Kidney epithelial cell (primary cell): ENCODE measurements at places on chromosomes 3 and 15. TPM values are rescaled to one million over a fixed set of nuclear protein-coding genes. Genes with fewer than 3 reads are reported as not detected.

- no peak for DNase-seq
These were observed 214.4 kb downstream of the PCCB start for GRCh38 chr3:136464502-136464901.

- DNase-seq: no peak
These were observed 151.0 kb downstream of the CHSY1 start for GRCh38 chr15:101100593-101101442.

GRCh38 chr3:156808025-156808424, 18.1 kb upstream of the LEKR1 start:
- no peak for DNase-seq

CPLX3 gene
- total RNA-seq: not detected in 2 replicates

FSIP1 gene
- 0.62 and 0.71 TPM in 2 replicates for total RNA-seq

DNA sequence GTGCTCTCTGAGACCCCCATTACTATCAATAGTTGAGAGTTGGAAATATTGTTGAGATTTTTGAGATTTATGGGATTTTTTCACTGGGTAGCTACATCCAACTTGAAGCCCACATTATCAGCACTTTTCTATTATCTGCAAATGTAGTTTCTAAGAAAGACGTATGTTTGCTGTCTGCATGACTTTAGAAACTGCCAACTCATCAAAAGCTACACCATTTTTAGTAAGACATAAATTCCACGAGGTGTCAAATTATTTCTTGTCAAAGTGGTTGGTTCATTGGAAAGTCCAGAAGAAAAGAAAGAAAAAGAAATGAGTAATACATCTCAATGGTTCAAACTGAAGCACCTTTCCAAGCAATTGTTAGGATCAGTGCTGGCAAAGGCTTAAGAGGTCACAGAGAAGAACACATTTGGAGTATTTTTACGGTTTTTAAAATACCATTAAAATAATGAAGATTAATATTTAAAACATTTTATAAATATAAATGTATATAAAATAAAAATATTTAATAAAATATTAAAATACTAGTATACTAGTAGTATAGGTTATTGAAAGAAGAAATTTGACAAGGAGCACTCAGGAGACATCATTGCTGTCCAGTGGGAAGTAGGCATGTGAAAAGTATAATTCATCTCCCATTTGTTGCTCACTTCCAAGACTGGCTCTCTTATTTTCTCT, 463.5 kb downstream of the TAFA4 start:
- no peak for DNase-seq

DNA sequence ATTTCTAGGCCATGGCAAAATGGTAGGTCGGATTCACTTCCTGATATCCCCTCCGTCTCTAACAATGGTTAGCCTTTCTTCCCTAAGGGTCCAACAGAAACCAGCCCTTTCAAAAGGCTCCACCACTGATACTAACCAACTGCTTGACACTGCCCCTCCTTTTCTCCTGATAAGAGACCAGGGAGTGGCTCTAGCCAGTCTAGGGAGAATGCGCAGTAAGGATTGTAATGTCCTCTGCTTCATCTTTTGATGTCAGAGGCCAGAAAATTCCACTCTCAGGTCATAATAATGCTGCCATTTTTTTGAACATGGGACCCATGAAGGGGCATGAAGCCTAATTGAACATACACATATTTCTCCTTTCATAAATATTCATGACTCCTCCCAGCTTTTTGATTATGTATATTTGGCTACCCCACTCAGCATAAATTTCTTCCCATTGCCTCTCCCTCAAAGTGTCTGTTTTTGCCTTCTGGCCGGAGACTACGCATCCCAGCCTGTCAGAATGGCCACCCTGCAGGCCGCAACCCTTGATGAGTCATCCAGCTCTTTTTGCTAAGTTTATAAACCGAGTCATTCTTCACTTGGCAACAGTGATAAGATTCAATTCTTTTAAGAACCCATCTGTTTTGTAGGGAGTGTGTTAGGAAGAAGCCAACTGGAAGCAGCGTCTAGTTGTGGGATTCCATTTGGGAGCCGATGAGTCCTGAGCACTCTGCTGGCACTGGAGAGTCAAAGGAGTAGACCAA, 189.0 kb upstream of the MCTP2 start:
- DNase-seq: no peak

GRCh38 chr15:88664151-88664778, 25.4 kb downstream of the ISG20 start:
- DNase-seq: no peak

GABRR3 gene
- not detected in 2 replicates for total RNA-seq

DNA sequence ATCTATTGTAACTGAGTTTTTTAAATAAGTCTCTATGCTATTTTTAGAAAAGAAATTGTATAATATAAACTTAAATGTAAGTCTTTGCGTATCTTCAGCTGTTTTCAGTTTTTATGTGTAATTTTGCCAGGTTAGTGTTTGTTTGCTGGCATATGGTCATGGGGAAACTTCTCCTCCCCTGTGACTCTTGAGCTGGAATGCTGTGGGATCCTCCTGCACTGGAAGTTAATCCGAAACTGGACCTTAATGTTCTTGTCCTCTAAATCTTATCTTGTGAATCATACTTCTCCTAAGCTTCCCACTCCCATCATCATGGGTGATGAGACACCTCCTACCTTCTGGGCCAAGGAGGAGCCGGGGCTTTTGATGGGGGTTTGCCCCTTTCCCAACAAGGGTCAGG, 52.4 kb upstream of the CHST2 start:
- DNase-seq: no peak

DNA sequence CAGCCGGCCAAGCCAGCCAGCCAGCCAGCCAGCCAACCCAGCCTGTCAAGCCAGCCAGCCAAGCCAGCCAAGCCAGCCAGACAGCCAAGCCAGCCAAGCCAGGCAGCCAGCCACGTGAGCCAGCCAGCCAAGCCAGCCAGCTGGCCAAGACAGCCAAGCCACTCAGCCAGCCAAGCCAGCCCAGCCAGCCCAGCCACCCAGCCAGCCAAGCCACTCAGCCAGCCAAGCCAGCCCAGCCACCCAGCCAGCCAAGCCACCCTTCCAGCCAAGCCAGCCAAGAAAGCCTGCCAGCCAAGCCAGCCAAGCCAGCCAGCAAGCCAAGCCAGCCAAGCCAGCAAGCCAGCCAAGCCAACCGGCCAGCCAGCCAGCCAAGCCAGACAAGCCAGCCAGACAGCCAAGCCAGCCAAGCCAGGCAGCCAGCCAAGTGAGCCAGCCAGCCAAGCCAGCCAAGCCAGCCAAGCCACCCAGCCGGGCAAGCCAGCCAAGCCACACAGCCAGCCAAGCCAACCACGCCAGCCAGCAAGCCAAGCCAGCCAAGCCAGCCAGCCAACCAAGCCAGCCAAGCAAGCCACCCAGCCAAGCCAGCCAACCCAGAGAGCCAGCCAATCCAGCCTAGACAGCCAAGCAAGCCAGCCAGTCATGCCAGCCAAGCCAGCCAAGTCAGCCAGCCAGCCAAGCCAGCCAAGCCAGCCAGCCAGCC, 199.5 kb downstream of the GOLGA6L6 start:
- no peak for DNase-seq

- DNase-seq: no peak
These were observed 604 bp downstream of the CCPG1 start for GRCh38 chr15:55407498-55408011.

- no peak for DNase-seq
These were observed 22.1 kb downstream of the RAB8B start for GRCh38 chr15:63211549-63211948.

DNA sequence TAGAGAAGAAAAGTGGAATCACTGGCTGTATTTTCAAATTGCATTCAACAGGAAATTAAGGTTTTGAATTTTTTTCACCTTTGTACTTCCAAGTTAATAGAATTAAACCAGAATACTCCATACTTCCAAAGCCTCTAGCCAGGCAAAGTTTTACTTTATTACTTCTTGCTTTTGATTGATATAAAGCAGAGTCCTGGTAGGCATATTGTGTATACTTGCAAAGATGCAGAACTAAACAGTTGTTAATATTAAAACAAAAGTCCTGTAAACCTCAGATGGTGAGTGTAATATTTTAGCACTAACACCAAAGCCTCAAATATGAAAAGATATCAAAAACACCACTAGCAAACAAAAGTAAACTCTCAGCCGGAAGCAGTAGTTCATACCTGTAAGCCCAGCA, 107.2 kb upstream of the C2CD4B start:
- no peak for DNase-seq

GRCh38 chr3:61571516-61572336, 10.4 kb downstream of the PTPRG start:
- no peak for DNase-seq

SLC27A2 gene
- 7.8 and 7.9 TPM in 2 replicates for total RNA-seq

DNA sequence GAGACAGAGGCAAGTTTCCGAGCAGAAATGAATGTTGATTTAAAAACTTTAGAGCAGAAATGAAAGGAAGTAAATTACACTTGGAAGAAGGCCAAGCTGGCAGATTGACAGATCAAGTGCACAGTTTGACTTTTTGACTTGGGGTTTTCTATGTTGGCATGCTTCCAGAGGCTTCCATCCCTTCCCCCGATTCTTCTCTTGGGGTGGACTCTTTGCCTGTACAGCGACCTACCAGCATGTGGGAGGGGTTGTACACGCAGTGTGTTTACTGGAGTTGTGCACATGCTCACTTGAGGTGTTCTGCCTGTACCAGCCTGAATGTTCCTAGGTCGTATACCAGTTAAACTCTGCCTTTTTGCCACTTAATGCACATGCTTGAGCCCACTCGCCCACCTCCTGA, 701.5 kb upstream of the GBE1 start:
- DNase-seq: no peak

GRCh38 chr15:68310804-68311463, 33.4 kb downstream of the FEM1B start:
- no peak for DNase-seq

DNA sequence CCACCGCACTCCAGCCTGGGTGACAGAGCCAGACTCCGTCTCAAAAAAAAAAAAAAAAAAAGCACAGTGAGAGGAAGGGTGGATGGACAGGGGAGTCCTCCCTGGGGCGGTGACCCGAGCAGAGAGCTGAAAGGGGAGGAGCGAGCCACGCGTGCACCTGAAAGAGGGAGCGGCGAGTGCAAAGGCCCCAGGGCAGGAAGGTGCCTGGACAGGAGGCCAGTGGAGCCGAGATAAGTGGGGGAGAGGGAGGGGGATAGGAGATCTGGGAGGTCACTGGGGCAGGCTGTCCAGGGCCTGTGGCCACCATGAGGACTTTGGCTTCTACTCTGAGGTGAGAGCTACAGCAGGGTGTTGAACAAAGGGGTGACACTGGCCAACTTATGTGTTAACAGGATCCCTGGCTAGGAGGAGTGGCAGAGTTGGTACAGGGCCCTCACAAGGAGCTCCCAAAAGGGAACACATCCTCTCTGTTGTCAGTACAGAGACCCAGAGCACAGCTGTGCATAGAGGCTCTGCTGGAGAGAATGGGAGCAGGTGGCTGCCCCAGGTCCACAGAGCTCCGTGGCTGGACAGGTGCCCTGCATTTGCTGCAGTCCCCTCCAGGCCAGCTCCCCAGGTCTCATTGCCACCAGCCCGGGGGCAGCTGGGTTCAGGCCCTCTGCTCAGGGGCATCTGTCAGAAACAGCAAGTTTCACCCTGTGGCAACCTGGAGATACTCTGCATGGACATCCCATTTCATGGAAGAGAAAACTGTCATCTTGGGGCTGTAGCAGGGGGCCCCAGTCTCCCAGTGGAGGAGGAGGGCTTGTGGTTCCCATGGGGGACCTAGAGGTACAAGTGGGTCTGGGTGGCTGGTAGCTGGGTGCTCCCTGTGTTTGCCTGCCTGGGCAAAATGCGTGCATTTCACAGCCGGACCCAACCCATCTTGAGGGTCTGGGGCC, 28.5 kb downstream of the FBLN2 start:
- DNase-seq: no peak

- DNase-seq: no peak
These were observed 26.2 kb upstream of the LRRC3B start for GRCh38 chr3:26596335-26596734.

HIGD2B gene
- total RNA-seq: not detected in 2 replicates

RTP1 gene
- not detected in 2 replicates for total RNA-seq

SAXO2 gene
- 0.79 and 0.96 TPM in 2 replicates for total RNA-seq

DNA sequence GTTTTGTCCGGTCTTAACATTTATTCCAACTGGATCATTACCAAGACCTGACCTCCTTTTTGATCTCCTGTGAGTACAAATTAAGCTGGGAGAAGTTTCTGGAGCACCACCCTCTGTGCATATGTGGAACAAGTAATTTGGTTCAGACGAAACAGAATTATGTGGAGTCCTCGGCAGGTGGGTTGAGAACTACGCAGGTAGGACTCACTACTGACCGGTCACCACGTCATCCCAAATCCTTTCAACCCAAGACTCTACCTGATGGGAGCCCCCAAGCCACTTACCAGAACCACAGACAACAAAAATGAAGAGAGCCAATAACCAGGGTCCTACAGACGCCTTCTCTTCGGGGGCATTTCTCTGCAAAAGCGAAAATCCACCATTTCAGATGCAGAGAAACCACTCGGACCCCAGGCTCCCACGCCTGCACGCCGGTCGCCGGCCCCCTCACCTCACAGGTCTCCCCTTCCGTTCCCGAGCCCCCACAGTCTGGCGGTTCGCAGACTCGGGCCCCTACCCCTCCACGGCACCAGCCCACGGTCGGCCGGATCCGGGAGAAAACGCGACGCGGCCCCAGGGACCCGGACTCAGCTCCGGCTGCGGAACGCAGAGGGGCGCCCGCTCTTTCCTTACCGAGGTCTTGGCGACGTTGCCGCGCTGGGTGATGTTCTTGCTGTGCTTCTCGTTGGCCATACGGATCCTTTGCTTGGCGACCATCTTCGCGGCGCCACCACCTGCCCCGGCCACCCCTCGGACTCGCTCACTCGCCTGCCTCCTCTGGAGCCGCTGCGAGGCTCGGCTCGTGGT, 674 bp downstream of the SERP1 start:
- DNase-seq: no peak

CPOX gene
- 26.5 and 28.2 TPM in 2 replicates for total RNA-seq

GRCh38 chr3:1007866-1008265, 85.0 kb upstream of the CNTN6 start:
- DNase-seq: peak; percentile 50

DNA sequence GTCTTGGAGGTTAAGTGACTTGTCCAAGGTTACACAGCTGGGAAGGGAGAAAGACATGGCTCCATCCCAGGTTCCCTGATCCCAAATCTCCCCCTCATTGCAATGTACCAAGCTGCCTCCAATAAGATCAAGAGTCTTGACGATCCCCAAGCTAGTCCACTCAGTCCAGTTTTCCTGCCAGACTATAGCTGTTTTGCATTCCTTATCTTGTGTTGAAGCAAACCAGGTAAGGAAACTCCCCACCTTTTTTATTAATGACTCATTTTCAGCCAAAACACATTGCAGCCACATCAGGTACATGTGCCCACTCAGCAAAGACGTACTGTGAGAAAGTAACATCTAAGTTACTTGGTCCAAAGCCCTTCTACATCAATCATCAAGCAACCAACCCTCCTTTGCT, 41.9 kb downstream of the LIPC start:
- peak; percentile 91 for DNase-seq

SH2D7 gene
- total RNA-seq: not detected in 2 replicates

RNF7 gene
- 164 and 174 TPM in 2 replicates for total RNA-seq

GRCh38 chr3:50515565-50516439, 12.4 kb upstream of the CACNA2D2 start:
- no peak for DNase-seq

DNA sequence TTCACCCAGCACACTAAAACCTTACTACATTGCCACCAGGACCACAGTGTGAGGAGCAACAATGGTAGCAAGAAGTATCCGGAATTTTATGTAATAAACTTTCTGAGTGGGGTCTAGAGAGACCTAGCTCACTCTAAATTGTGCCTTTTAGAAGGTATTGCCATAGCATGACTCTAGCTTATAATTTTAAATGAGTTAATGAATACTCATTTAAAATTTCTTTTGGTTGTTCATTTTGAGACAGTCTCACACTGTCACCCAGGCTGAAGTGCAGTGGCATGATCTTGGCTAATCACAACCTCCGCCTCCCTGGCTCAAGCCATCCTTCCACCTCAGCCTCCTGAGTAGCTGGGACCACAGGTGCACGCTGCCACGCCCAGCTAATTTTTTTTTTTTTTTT, 26.2 kb downstream of the EDC3 start:
- no peak for DNase-seq
